ENCODE measurements at places on chromosomes 1 and 21. TPM values are rescaled to one million over a fixed set of nuclear protein-coding genes. Genes with fewer than 3 reads are reported as not detected.

VAMP3 gene
- total RNA-seq: 58.6 TPM

GNAI3 gene
- total RNA-seq: 15.3 TPM

CASZ1 gene
- total RNA-seq: under 0.01 TPM

RAVER2 gene
- 3.0 TPM for total RNA-seq

WNT4 gene
- total RNA-seq: under 0.01 TPM

MYOC gene
- 1.3 TPM for total RNA-seq

RAB25 gene
- total RNA-seq: 0.09 TPM

S100A12 gene
- not detected for total RNA-seq

GPR25 gene
- not detected for total RNA-seq

MYOG gene
- 0.09 TPM for total RNA-seq

ZCCHC17 gene
- total RNA-seq: 40.0 TPM

FAM72B gene
- 1.7 TPM for total RNA-seq

GJA8 gene
- total RNA-seq: not detected

KRTAP11-1 gene
- total RNA-seq: not detected

NUAK2 gene
- total RNA-seq: 0.43 TPM

PAX7 gene
- total RNA-seq: not detected

C1orf105 gene
- not detected for total RNA-seq

FAM163A gene
- total RNA-seq: not detected

OR2T12 gene
- total RNA-seq: not detected

ZNF691 gene
- total RNA-seq: 8.2 TPM

OR2T33 gene
- not detected for total RNA-seq

LRRC38 gene
- not detected for total RNA-seq

PRRX1 gene
- total RNA-seq: 134 TPM

PEF1 gene
- 54.0 TPM for total RNA-seq

PRELP gene
- 1.1 TPM for total RNA-seq

KCNH1 gene
- not detected for total RNA-seq

SYTL1 gene
- 0.32 TPM for total RNA-seq

PLA2G2D gene
- total RNA-seq: not detected

ICOSLG gene
- 0.16 TPM for total RNA-seq

FASLG gene
- not detected for total RNA-seq

POGZ gene
- total RNA-seq: 14.3 TPM

RRAGC gene
- total RNA-seq: 19.3 TPM

GPR52 gene
- 0.63 TPM for total RNA-seq

CENPL gene
- 3.9 TPM for total RNA-seq

KCNQ4 gene
- total RNA-seq: not detected

GNAT2 gene
- total RNA-seq: 0.79 TPM

BATF3 gene
- total RNA-seq: 0.47 TPM

COL8A2 gene
- 3.0 TPM for total RNA-seq

NHLH1 gene
- total RNA-seq: not detected

FCRL4 gene
- total RNA-seq: not detected

EVA1C gene
- 2.9 TPM for total RNA-seq

FCRL6 gene
- total RNA-seq: not detected

PTGER3 gene
- total RNA-seq: 0.47 TPM

LCE1F gene
- total RNA-seq: not detected

FMO1 gene
- total RNA-seq: 0.16 TPM

SPRR4 gene
- total RNA-seq: not detected

VAV3 gene
- total RNA-seq: not detected

GPR157 gene
- total RNA-seq: 4.1 TPM

GJB3 gene
- total RNA-seq: 0.16 TPM

MMP23B gene
- 4.6 TPM for total RNA-seq

MCOLN3 gene
- total RNA-seq: 6.9 TPM

SPRR2E gene
- total RNA-seq: not detected

CR1L gene
- total RNA-seq: not detected

NR0B2 gene
- not detected for total RNA-seq

SON gene
- 90.8 TPM for total RNA-seq

BMP8B gene
- total RNA-seq: under 0.01 TPM

ZNF593OS gene
- total RNA-seq: not detected

OR10J5 gene
- not detected for total RNA-seq

GPR61 gene
- total RNA-seq: 0.34 TPM

IGSF5 gene
- 0.09 TPM for total RNA-seq

Measured in bronchial smooth muscle cell (primary cell).